ENCODE measurements at places on chromosomes 1 and 21.

GRCh38 chr1:246295968-246296367 is 211.1 kb downstream of the SMYD3 start:
- no peak for DNase-seq

GRCh38 chr1:30855686-30856259 is 52.8 kb downstream of the SDC3 start:
- DNase-seq: no peak

DNA sequence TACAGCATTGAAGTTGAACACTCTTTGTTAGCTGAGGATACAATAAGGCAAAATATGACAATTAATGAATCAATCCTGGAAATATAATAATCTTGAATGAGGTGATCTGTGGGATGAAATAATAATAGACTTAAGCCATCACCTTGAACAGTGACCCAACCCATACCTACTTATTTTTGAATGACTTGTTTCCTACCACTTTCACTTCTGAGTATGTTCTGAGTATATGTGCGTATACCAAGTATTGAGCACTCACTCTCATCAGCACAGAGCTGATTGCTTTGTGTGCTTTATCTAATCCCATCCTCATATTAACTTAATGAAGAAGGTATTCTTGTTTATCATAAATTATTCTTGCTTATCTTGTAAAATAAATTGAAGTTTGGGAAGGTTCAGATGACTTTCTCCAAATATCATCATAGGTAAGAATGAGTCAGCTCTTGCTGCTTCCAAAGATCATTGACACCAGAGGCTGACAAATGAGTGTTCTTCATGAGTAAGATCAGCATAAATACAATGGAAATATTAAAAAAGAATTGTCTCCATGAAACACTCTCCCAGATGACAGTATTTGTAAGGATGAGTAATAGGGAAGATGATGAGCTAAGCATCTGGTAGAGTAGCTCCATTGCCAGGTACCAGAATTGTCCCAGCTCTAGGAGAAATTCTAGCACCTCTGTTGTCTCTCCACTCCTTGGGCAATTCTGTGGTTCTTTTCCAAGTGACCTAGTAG is 198.1 kb upstream of the KIAA0040 start:
- DNase-seq: no peak

DNA sequence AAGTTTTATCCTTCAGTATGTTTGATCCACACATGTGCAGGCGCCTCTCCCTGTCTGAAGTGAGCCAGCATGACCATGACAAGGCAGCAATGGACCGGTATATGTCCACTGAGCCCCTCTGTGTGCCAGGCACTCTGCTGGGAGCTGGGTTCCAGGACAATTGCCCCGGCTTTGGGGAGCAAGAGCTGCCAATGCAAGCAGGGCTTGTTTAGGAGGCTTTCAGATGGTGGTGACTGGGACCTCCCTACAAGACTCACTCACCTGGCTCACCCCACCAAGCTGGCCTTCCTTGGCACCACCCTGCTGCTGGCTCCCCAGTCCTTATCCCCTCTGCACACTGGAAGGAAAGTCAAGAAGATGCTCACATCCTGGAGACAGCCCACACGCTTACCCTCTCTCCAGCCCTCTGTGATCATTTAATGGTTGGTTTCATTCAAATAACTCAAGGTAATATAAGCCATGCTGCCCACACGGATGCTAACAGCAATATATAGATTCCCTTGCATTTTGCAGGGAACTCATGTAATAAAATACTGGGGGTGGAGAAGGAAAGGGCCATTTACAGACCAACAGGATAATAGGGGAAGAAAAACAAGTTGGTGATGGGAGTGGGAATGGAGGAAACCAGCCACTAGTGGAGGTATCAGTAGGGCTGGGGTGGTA is 23.6 kb downstream of the KCND3 start:
- no peak for DNase-seq

GRCh38 chr1:12397462-12398450 is 167.9 kb downstream of the VPS13D start:
- DNase-seq: no peak

DNA sequence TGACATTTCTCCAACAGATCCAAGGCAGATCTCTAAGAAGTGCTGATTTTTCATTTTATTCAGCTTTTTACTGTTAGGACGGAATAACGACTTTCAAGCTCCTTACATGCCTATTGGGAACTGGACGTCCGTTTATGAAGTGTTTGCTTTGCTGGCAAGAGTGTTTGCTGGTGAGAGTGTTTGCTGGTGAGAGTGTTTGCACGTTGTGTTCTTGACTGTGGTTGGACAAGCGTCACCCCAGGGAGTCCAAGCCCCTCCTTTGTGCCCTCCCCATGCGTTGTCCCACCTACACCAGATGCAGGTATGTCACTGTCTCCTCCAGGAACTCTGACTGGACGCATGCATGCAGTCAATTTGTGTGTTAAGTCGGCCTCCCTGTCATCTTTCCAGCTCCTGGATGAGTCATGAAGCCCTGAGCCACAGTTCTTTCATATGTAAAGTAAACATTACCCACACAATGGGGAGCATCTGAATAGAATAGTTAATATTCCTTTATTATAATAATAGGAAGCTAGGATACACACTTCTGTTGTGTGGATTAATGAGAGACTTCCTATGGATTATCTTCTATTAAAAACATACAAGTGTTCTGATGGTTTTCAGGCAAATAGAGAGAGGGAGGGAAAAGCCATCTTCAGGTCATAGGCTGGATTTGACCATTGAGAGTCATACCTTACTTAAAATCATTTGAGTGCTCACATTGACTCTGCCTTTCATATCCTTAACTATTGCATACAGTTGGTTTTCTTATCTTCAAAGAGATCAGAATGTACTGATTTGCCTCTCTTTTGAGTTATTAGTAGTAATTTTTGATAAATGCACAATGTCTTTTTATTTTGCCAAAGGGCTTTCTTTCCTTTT is 119.2 kb downstream of the GALNT2 start:
- DNase-seq: peak; percentile 82

- DNase-seq: peak; percentile 94
Observed at GRCh38 chr1:179016706-179017382, 8.8 kb upstream of the FAM20B start.

DNA sequence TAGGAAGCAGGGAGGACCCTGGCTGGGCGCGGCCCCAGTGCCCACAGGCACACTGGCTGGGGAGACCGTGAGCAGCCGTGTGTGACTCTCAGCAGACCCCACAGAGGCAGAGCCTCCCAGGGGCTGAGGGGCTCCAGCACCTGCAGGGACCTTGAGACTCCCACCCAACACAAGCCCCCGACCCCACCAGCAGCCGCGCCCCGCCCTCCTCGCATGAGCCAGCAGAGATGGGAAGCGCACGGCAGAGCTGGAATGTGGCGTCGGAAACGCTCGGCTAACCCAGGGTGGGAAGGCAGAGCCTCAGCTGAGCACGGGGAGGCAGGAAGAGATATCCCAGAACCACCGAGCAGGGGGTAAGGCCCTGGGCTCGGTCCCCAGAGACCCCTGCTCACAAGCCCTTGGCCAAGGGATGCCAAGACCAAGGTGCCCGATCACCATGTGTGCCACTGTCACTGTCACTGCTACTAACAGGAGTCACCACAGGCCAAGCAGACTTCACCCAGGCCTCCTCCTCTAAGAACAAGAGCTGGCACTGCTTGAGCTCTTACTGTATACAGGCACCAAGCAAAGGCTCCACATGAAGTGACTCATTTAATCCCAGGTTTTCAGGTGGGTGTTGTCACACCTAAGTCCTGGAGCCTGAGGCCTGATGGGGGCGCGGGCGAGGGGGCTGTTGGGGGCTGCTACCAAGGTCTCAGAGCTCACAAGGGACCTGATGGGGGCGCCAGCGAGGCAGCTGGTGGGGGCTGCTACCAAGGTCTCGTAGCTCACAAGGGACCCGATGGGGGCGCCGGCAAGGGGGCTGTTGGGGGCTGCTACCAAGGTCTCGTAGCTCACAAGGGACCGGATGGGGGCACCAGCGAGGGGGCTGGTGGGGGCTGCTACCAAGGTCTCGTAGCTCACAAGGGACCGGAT is 20.1 kb downstream of the MEGF6 start:
- no peak for DNase-seq

- no peak for DNase-seq
Observed at GRCh38 chr1:56416495-56416894, 162.9 kb downstream of the PLPP3 start.

DNA sequence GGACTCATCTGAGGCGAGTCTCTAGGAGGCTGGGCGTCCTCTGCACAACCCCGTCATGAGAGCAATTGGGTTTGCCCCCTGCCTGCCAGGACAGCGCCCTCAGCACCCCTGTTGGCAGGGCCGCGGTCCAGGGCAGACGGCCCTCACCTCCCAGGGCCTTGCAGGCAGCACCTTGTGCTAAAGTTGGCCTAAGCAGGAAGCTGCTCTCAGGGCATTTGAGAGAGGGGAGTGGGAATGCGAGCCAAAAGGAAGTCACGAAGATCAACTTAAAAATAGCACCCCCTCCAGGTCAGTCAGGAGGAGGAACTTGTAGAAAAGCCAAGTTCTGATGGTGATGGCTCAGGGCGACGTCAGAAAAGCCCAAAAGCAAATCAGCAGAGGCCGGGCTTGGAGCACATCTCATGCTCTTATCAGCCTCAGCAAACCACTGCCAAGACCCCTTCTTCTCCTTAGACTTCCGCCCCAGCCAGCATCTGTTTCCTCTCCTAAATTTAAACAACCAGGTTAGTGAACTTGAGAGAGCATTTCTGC is 12.6 kb upstream of the ADORA3 start:
- peak; percentile 84 for DNase-seq

Measured in stomach (tissue), 19 donors.